NCI-H2081 (cell line): ENCODE measurements at places on chromosomes 11 and 22.

- no peak for DNase-seq
Observed at GRCh38 chr11:123305601-123306375, 110.7 kb upstream of the CLMP start.

DNA sequence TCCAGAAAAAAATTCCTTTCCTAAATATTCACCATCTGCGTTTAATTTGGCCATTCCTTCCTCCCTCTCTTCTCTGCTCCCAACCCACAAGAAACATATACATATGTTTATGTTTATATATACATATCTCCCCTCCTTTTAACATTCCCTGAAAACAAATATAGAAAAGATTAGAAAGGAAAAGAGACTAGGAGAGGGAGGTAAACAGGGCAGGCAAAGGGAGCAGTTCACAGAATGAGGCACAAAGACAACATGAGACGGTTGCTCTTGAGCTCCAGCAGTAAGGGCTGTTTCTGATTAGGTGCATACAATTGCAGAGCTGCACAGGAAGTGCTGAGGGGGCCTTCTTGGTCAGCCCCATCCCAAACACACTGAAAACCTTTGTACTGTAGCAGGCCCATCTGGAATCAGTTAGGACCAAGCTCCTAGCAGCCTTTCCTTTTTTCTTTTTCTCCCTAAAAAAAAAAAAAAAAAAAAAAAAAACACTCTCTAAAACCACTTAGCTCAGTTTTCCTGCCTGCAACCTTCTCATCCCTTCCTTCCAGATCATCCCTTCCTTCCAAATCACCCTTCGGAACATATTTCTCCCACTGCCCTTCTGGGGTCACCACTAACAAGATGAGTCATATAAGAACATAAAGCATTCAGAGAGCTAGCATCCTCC, 57.0 kb downstream of the RBFOX2 start:
- peak; percentile 23 for DNase-seq

- no peak for DNase-seq
Observed at GRCh38 chr11:29989174-29989970, 27.5 kb downstream of the KCNA4 start.

DNA sequence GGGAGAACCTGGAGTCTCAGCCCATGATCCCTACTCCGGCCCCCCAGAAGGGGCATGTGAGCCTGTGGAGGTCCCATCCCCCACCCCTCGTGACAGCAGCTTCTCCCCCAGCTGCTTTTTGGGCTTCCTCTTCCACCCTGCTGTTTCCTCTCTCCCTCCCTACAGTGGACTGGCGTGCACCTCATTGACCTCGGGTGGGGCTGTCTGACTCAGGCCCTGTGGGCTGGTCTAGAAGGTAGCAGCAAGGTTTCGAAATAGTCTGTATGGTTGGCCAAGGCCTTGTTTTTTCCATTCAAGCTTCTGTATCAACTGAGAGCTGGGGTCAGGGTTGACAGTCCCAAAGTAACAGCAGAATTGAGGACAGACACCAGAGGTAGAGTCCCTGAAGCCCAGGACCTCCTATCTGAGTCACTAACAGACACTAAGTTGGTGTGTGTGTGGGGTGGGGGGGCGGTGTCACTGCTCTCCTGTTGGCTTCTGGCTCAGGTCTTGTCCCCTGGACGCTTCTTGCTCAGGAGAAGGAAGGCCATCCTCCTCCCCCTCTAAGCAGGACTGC, 7.7 kb downstream of the SLC37A2 start:
- no peak for DNase-seq

- peak; percentile 3 for DNase-seq
Observed at GRCh38 chr22:32378707-32379272, 21.1 kb downstream of the RFPL3 start.
